Camera-type eye (tissue), 1 donor: ENCODE measurements at places on chromosomes 1 and 21. TPM values are rescaled to one million over a fixed set of nuclear protein-coding genes. Genes with fewer than 3 reads are reported as not detected.

Gene SELL
- total RNA-seq: 5.2 TPM

Gene TMEM222
- 25.9 TPM for total RNA-seq

Gene HCRTR1
- total RNA-seq: not detected

Gene CYP2J2
- total RNA-seq: 2.7 TPM

Gene VSIG8
- total RNA-seq: not detected

Gene CELA3B
- not detected for total RNA-seq

Gene PRR9
- not detected for total RNA-seq

Gene KANK4
- total RNA-seq: 18.5 TPM

Gene TMEM82
- total RNA-seq: not detected

Gene LRRC38
- 1.6 TPM for total RNA-seq

Gene WNT3A
- 0.22 TPM for total RNA-seq

Gene H3-3A
- 625 TPM for total RNA-seq

Gene AMY2A
- 0.44 TPM for total RNA-seq

Gene CLDN17
- total RNA-seq: not detected

Gene ZBTB48
- total RNA-seq: 36.6 TPM

Gene PPCS
- total RNA-seq: 29.7 TPM

Gene ITLN1
- not detected for total RNA-seq

Gene CELA2A
- total RNA-seq: not detected

Gene KIAA0040
- total RNA-seq: 6.8 TPM

Gene APP
- 513 TPM for total RNA-seq

Gene RNU1-3
- under 0.01 TPM for total RNA-seq

Gene DMRTA2
- 3.1 TPM for total RNA-seq
